K562 (cell line): ENCODE measurements at places on chromosomes 11 and 22. TPM values are rescaled to one million over a fixed set of nuclear protein-coding genes. Genes with fewer than 3 reads are reported as not detected.

GRCh38 chr11:1864831-1865665 lies 12.2 kb downstream of the LSP1 start:
- H3K4me1 ChIP-seq = no peaks in the 10 kb centered on the region
- H3K4me3 ChIP-seq = no peak overlapping the region
- H3K27me3 ChIP-seq = peaks cover 57% of the 10 kb centered on the region
- no peak for DNase-seq

DNA sequence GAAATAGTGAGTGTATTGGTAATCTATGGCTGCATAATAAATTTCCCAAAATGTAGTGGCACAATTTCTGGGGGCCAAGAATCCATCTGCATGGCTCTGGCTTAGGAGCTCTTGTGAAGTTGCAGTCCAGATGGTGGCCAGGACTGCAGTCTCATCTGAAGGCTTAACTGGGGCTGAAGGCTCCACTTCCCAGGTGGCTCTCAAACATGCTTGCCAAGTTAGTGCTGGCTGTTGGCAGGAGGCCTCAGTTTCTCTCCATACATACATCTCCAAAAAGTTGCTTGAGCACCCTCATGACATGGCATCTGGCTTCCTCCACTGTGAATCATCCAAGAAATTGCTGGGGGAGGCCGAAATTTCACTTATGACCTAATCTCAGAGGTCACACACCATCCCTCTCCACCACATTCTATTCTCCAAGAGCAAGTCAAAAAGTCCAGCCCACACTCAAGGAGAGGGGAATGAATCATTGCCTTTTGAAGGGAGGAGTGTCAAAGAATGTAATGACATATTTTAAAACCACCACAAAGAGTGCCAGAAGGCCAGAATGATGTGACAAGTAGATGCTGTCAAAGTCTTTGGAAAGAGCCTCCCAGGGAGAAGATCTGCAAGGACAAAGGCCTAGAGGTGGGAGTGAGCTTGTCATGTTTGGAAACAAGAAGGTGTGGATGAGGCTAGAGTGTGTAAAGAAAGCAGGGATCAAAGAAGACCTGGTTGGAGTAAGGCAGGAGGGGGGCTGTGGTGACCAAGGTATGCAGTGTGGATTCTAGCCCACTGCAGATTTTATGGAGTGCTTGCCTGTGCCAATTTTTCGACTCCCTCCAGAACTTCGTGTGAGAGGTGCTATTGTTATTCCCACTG lies 566.2 kb downstream of the MIAT start:
- DNase-seq = no peak
- no peak overlapping the region for H3K4me3 ChIP-seq
- H3K27me3 ChIP-seq = no peaks in the 10 kb centered on the region
- no peaks in the 10 kb centered on the region for H3K36me3 ChIP-seq
- H3K4me1 ChIP-seq = no peaks in the 10 kb centered on the region
- H3K27ac ChIP-seq = no peak overlapping the region

DNA sequence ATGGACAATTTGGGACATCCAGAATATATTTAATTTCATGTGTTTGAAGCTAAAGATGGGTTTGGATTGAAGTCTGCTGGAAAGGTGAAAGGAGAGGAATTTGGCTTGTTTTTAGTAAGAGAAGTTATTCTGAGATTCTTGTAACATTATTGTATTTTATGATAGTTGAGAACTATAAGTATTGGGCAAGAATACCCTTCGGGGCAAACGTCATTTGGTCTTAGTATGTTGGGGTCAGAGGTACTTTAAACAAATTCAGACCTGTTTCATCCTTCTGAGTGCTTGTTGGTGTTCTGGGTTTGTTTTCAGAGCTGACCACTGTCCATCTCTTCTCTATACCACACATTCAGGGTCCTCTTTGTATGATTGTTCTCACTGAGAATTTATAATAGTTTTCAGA lies 19.5 kb downstream of the PANX1 start:
- no peak overlapping the region for H3K4me3 ChIP-seq
- no peak for DNase-seq
- peaks cover 44% of the 10 kb centered on the region for H3K4me1 ChIP-seq
- no peaks in the 10 kb centered on the region for H3K36me3 ChIP-seq
- no peaks in the 10 kb centered on the region for H3K27me3 ChIP-seq

DNA sequence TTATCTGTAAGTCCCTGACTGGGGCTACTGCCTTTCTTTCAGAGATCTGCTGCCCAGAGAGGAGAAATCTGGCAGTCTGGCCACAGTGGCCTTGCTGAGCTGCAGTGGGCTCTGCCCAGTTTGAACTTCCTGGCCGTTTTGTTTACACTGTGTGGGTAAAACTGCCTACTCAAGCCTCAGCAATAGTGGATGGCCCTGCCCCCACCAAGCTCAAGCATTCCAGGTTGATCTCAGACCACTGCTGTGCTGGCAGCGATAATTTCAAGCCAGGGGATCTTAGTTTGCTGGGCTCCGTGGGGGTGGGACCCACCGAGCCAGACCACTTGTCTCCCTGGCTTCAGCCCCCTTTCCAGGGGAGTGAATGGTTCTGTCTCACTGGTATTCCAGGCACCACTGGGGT lies 117.5 kb downstream of the TRPC6 start:
- H3K27ac ChIP-seq = no peak overlapping the region
- DNase-seq = no peak
- no peaks in the 10 kb centered on the region for H3K27me3 ChIP-seq

GRCh38 chr11:115164774-115165173 lies 339.4 kb downstream of the CADM1 start:
- DNase-seq = no peak
- H3K27me3 ChIP-seq = peaks cover 4% of the 10 kb centered on the region
- no peaks in the 10 kb centered on the region for H3K4me1 ChIP-seq
- no peak overlapping the region for H3K27ac ChIP-seq
- no peak overlapping the region for H3K4me3 ChIP-seq
- no peaks in the 10 kb centered on the region for H3K36me3 ChIP-seq

GRCh38 chr22:50705851-50706351 lies 32.1 kb upstream of the ACR start:
- H3K36me3 ChIP-seq = no peaks in the 10 kb centered on the region
- no peak for DNase-seq
- no peak overlapping the region for H3K4me3 ChIP-seq
- H3K27me3 ChIP-seq = no peaks in the 10 kb centered on the region
- no peaks in the 10 kb centered on the region for H3K4me1 ChIP-seq
- H3K27ac ChIP-seq = no peak overlapping the region

GRCh38 chr22:26656891-26657851 lies at the start of gene MIAT:
MIAT (plus strand) TSS chr22:26657588.
- no peaks in the 10 kb centered on the region for H3K36me3 ChIP-seq
- peaks cover 13% of the 10 kb centered on the region; the same call in 2 of the 3 replicates for H3K4me1 ChIP-seq
- no peaks in the 10 kb centered on the region; the same call in 2 of the 3 replicates for H3K27me3 ChIP-seq
- H3K27ac ChIP-seq = no peak within 1 kb of the TSS
- peak within 1 kb of the TSS; percentile 30 for H3K4me3 ChIP-seq

DNA sequence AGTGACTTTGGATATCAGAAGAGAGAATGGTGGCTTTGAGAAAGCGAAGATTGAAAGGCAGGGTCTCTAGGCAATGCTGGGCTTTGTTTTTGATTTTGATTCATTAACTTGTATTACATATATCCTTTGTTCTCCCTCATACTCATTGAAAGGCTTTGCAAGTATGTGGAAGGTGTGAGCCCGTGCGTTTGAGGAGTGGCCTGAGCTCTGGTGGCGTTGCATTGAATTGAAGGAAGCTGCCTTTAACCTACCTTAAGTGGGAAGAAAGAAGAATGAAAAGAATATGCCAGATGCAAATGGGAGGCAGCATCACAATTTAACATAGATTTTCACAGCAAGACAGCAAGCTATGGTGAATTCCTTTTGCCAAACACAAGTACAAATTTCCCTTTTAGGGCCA lies 6.7 kb downstream of the MMP7 start:
- no peaks in the 10 kb centered on the region for H3K36me3 ChIP-seq
- H3K4me1 ChIP-seq = no peaks in the 10 kb centered on the region
- H3K27me3 ChIP-seq = peaks cover 4% of the 10 kb centered on the region; the same call in 2 of the 3 replicates
- DNase-seq = no peak
- no peak overlapping the region for H3K27ac ChIP-seq

- H3K4me1 ChIP-seq = no peaks in the 10 kb centered on the region
- no peak for DNase-seq
- no peak overlapping the region for H3K27ac ChIP-seq
- no peak overlapping the region for H3K4me3 ChIP-seq
- H3K27me3 ChIP-seq = peaks cover 14% of the 10 kb centered on the region; the same call in 2 of the 3 replicates
- no peaks in the 10 kb centered on the region for H3K36me3 ChIP-seq
Measured at GRCh38 chr11:134020598-134020997, 48.3 kb upstream of the JAM3 start.

GRCh38 chr11:117315285-117316196 lies 515 bp downstream of the BACE1 start:
- no peak overlapping the region for H3K27ac ChIP-seq
- H3K4me3 ChIP-seq = no peak overlapping the region
- H3K27me3 ChIP-seq = peaks cover 32% of the 10 kb centered on the region
- H3K36me3 ChIP-seq = no peaks in the 10 kb centered on the region

DNA sequence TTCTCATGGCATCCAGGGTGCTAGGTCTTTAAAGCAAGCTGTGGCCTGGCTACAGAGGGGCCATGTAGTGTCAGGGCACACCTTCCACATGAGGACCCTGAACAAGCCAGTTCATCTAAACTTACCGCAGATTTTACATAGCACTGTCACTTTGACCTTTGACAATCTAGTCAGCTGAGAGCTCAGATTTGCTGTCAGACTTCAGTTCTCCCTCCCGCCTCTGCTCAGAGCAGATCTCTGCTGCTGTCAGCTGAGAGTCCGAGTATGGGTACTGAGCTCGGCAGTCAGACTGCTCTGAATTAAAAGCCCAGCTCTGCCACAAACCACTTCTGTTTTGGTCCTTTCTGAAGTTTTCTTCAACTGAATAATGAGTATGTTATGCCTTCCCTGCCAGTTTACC lies 507.1 kb downstream of the SOX6 start:
- H3K27me3 ChIP-seq = peaks cover 5% of the 10 kb centered on the region
- no peaks in the 10 kb centered on the region for H3K36me3 ChIP-seq
- no peak overlapping the region for H3K4me3 ChIP-seq
- no peaks in the 10 kb centered on the region for H3K4me1 ChIP-seq

DNA sequence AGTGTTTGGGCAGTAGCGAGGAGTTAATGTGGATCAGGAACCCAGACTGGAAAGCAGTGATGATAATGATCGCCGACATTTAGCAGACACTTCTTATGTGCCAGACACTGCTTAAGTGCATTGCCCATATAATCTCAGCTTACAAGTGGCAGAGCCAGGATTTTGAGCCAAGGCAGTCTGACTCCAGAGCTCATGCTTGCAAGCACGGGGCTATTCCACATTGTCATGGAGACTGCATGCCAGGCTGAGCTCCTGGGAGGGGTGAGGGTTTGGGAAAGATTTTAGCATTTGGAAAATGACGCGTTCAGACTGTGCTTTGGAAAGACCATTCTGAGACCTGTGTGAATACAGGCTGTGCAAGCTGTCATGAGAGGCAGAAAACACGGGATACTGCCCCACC lies 302.7 kb downstream of the DDX10 start:
- H3K27ac ChIP-seq = no peak overlapping the region
- no peaks in the 10 kb centered on the region for H3K4me1 ChIP-seq
- DNase-seq = no peak
- no peaks in the 10 kb centered on the region for H3K36me3 ChIP-seq
- no peak overlapping the region for H3K4me3 ChIP-seq
- peaks cover 7% of the 10 kb centered on the region; the same call in 1 of the 3 replicates for H3K27me3 ChIP-seq

DNA sequence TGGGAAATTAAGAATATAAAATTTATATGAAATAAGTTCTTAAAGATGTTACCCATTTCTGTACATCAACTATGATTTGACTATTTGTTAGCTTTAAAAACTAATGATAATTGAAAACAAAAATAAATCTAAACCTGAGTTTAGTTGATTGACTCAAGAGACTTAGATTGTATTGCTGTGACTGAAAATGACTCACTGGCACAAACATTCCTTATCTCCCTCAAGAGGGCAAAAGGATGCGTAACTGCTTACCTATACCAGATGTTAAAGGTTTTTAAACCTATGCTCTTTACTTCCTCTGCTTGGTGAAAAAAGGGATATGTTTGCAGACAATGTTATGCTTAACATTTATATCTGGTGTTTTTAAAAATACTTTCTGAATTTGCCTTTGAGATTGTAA lies 30.3 kb downstream of the ATM start:
- no peak overlapping the region for H3K4me3 ChIP-seq
- H3K4me1 ChIP-seq = no peaks in the 10 kb centered on the region
- no peaks in the 10 kb centered on the region for H3K27me3 ChIP-seq

- DNase-seq = no peak
- no peak overlapping the region for H3K4me3 ChIP-seq
- H3K4me1 ChIP-seq = no peaks in the 10 kb centered on the region
- H3K36me3 ChIP-seq = peaks cover 96% of the 10 kb centered on the region
Measured at GRCh38 chr22:21800552-21801303, 65.1 kb upstream of the YPEL1 start.

DNA sequence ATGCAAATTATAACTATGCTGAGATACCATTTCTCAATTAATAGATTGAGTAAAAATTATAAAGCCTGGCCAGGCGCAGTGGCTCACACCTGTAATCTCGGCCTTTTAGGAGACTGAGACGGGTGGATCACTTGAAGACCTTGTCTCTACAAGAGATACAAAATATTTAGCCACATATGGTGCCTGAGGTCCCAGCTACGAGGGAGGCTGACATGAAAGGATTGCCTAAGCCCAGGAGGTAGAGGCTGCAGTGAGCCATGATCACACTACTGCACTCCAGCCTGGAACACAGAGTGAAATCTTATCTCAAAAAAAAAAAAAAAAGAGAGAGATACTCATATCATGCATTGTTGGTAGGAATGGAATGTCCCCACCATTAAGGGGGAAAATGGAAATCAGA lies 142.4 kb downstream of the RCN1 start:
- no peak for DNase-seq
- peaks cover 2% of the 10 kb centered on the region; the same call in 1 of the 3 replicates for H3K27me3 ChIP-seq
- no peak overlapping the region for H3K4me3 ChIP-seq
- no peaks in the 10 kb centered on the region for H3K36me3 ChIP-seq
- H3K27ac ChIP-seq = no peak overlapping the region

GRCh38 chr11:112983887-112984286 lies 22.7 kb downstream of the NCAM1 start:
- H3K4me1 ChIP-seq = no peaks in the 10 kb centered on the region
- H3K36me3 ChIP-seq = no peaks in the 10 kb centered on the region
- no peak overlapping the region for H3K4me3 ChIP-seq
- no peaks in the 10 kb centered on the region for H3K27me3 ChIP-seq
- H3K27ac ChIP-seq = no peak overlapping the region

GRCh38 chr11:126337474-126338241 lies 17.8 kb upstream of the ST3GAL4 start:
- no peak overlapping the region for H3K4me3 ChIP-seq
- DNase-seq = no peak
- no peak overlapping the region for H3K27ac ChIP-seq
- peaks cover 16% of the 10 kb centered on the region for H3K4me1 ChIP-seq
- H3K27me3 ChIP-seq = no peaks in the 10 kb centered on the region
- H3K36me3 ChIP-seq = peaks cover 23% of the 10 kb centered on the region; the same call in 1 of the 3 replicates

The OSBP2 gene
- polyA plus RNA-seq = 21.6 and 23.4 TPM in 2 replicates

The ZBTB16 gene
- 0.29 TPM in 1 of 2 replicates, not detected in the other for polyA plus RNA-seq

The JAML gene
- polyA plus RNA-seq = 0.32 TPM in 1 of 2 replicates, not detected in the other

The MRPL21 gene
- polyA plus RNA-seq = 328 and 364 TPM in 2 replicates

The SLC37A2 gene
- 1.0 and 1.2 TPM in 2 replicates for polyA plus RNA-seq

The LRP4 gene
- polyA plus RNA-seq = 0.04 and 0.19 TPM in 2 replicates

The KDM4D gene
- 0.48 and 0.59 TPM in 2 replicates for polyA plus RNA-seq

The SPI1 gene
- polyA plus RNA-seq = 16.2 and 21.9 TPM in 2 replicates

The OR5P2 gene
- not detected in 2 replicates for polyA plus RNA-seq
